ENCODE measurements at places on chromosomes 12 and 14.

DNA sequence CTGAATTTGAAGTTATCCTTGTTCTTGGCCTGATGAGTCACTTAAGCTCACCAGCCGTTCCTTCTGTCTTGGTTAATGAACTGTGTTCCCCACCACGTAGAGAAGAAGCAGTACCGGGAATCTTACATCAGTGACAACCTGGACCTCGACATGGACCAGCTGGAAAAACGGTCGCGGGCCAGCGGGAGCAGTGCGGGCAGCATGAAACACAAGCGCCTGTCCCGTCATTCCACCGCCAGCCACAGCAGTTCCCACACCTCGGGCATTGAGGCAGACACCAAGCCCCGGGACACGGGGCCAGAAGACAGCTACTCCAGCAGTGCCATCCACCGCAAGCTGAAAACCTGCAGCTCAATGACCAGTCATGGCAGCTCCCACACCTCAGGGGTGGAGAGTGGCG, 68.2 kb downstream of the FRMD6 start:
- DNase-seq = no peak

- DNase-seq = no peak
Measured at GRCh38 chr12:25058658-25059058, 109.8 kb upstream of the BCAT1 start.

DNA sequence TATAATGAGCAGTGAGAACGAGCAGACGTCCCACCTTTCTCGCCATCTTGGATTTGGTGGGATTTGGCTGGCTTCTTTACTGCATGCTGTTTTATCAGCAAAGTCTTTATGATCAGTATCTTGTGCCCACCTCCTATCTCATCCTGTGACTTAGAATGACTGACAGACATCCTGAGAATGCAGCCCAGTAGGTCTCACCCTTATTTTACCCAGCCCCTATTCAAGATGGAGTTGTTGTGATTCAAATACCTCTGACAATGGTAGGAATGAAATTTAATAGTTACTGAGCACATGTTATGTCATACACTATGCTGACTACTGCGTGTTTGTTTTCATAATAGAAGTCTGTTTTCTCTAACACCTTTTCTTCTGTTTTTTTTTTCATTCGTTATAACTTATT, 1.9 kb downstream of the TMTC3 start:
- no peak for DNase-seq

GRCh38 chr12:98446682-98447081, 68.7 kb upstream of the TMPO start:
- no peak for DNase-seq

GRCh38 chr12:75457191-75457590, 23.4 kb upstream of the GLIPR1 start:
- no peak for DNase-seq

DNA sequence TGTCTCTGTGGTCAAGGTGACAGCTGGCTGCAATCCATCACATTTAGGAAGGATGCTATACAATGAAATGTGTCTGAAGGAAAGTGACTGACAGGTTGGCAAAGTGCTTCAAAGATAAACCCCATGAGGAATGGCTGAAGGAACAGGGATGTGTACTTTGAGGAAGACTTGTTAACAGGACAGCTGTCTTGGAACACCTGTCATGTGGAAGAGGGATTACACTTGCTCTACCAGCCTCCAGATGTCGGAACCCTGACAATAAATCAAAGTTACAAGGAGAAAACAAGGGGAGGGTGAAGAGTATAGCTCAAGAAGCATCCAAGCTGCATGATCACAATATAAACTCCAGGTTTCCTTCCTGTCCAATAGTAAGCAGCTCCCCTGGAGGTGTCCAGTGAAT, 147.8 kb upstream of the TMCC3 start:
- DNase-seq = no peak

DNA sequence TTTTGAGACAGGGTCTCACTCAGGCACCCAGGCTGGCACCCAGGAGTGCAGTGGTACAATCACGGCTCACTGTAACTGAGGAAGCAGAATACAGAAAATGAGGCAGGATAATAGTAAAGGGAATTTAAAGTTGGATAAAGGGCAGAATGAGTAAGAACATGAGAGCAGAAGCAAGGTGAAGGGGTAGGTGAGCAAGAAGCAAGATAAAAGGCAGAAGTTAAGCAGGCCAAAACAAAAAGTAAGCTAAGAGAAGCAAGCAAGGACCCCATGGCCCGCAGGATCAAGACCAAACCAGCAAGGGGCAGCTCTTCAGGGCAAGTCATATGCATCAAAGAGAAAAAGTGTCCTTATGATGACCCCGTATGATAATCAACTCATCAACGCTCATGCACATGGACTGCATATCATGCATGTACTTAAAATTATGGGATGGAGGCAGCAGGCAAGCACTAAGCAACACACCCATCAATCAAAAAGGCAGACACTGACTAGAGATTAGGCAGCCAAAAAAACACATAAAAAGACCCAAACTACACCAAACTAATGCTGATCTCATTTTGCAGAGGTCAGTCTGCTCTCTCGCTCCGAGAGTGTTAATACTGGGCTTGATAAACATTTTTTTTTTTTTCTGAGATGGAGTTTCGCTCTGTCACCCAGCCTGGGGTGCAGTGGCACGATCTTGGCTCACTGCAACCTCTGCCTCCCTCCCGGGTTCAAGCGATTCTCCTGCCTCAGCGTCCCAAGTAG, 11.6 kb downstream of the TIMELESS start:
- DNase-seq = no peak

GRCh38 chr14:77302926-77303325, 17.8 kb downstream of the POMT2 start:
- DNase-seq = no peak

DNA sequence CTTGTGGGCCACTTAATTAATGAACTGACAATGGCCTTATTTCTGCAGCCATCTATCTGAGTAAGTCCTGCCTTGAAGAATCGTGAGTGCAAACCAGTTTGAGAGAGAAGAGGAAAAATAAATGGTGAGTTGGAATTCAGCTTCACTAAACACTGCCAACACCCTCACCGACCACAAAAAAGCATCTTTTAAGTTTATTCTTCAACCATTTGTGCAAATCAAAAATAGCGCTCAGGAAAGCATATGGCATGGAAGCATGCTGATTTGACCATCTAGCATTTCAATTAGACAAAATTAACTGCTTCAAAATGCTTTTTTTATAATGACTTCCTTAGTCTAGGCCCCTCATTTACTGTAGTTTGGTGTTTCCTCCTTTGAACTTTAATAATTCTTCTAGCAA, 294.0 kb downstream of the PPFIA2 start:
- no peak for DNase-seq

GRCh38 chr12:82027612-82028011, 268.5 kb upstream of the PPFIA2 start:
- no peak for DNase-seq

DNA sequence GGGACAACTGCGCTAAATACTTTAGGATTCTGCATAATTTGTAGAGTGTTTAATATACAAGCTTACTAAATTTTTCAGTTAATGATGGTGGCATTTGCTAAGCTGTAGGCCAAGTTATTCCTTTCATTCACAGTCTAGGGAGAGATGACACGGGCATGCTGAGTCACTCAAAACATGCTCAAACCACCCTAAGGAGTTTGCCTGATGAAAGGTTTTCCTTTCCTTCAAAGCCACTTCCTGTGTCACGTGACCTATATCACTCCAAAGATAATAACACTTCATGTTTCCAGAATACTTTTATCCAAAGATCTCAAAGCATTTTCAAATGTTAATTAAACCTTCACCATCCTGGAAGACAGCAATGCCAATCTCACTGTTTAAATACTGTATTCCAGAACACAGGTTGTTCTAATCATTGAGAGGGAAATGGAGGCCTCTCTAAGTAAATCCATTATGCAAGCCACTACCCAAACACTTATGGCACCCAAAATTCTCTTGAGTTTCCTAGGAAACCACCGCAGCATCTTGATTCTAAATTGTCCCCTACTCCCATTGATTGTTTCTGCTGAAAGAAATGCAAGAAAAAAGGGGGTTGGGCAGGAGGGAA, 207.0 kb upstream of the CDKN3 start:
- no peak for DNase-seq

GRCh38 chr12:96414637-96415036, 14.4 kb upstream of the CDK17 start:
- DNase-seq = no peak

- DNase-seq = no peak
Measured at GRCh38 chr12:95413576-95413975, 60.4 kb upstream of the METAP2 start.

GRCh38 chr14:95260537-95261361, 59.0 kb downstream of the CLMN start:
- DNase-seq = no peak

DNA sequence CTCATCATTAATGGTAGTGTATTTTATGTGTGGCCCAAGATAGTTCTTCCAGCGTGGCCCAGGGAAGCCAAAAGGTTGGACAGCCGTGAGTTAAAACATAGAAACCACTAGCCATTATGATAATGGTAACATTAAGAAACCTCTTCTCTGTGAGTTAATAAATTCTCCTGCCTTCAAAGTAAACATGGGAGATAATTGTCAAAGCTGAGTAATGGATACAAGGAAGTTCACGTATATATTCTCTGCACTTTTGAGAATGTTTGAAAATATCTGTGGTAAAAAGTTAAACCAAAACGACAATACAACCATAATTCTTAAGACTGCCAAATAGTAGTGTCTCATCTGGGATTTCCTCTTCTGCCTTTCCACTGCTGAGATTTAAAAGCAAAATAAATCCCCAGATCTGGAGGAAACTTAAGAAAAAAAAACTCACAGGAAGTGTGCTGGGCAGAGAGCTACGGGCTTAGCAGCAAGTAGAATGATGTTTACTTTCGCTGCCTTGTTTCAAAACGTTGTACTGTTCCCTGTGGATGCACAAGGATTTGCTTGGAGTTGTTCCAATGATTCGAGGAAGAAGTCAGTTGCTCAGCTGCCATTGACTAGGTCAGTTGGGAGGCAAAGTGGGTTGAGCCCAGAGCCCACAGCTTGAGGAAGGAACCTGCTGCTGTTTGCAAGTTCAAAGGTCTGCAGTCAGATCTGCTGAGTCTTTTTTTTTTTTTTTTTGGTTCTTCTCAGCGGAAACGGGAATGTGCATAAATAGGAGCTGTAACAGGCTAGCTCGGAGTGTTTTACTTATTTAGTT, 1.7 kb downstream of the TPCN1 start:
- DNase-seq = no peak

DNA sequence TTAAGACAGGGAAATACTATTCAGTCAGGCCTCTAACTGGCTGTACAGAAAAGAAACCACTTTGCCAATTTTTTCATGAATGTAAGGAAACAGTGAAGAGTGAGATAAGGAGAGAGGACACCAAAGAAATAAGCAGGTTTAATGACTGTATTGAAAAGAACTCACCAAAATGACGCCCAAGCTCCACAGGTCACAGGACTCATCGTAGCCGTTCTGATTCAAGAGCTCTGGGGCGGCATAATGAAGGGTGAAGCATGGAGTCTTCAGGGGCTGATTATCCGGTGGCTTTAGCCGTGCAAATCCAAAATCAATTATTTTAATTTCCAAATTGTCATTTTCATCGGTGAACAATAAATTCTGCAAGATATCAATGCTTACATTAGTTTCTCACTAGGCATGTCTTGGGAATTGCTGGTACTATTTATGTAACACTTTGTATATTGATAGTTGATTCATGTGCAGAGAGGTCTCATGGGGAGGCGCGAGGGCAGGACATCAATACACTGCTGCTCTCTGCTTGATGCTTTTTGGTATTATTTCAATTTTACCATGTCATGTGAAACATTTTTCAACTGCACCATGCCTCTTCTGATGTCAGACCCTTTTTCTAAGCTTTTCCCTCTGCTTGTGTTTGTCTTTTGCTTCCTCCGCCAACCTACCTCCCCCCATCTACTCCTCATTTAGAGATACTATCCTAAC, 74.2 kb upstream of the TTC7B start:
- no peak for DNase-seq

DNA sequence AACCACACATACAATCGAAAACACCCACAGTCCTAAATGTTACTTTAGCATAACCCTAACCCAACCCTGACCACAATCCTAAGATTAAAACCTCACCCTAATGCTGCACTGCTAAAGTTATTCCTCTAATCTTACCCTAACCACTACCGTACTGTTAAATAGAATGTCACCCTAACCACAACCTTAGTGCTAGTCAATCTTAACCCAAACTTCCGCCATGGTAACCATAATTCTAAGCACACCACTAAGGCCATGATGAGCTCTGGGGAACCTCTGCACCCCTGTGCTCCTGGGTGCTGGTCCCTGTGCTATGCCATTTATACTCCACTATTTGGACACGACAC, 38.0 kb downstream of the LTBP2 start:
- DNase-seq = no peak

DNA sequence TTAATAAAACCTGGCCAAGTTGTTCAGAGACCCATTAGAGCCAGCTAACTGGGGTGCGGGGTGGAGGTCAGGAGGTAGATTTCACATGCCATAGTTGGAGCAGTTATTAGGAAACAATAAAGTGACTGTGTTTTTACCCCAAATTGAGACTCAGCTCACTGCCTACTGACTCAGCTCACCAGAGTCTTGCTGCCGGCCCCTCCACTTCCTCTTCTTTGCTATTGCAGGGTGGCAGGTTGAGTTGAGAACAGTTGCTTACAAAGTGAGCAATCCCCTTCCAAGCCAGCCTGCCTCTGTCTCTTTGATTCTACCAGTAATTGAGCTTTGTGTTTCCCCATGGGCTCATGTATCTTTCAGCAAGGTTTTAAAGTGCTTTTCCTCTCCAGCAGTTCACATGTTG, 12.9 kb downstream of the ST8SIA1 start:
- DNase-seq = no peak

DNA sequence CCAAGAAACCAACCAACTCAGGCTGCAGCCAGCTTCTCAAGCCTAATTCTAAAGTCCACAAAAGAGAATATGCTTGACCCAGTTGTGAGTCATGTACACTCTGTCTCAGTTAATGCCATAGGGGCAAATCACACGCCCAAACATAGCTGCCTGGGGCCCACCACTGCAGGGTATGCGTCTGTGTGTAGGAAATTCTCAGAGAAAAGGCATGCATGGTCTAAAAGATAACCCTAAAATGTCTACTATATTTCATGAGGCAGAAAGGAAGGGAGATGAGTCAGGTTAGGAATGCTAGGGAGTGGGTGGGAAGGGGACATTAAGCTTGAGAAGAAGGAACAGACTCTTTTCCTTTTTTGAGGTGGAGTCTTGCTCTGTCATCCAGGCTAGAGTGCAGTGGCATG, 22.3 kb upstream of the SPTLC2 start:
- no peak for DNase-seq

GRCh38 chr12:43669373-43669772, 89.2 kb downstream of the PUS7L start:
- no peak for DNase-seq

GRCh38 chr12:76008428-76008827, 23.1 kb downstream of the PHLDA1 start:
- DNase-seq = no peak

- DNase-seq = no peak
Measured at GRCh38 chr12:15183821-15184220, 37.4 kb downstream of the RERG start.

DNA sequence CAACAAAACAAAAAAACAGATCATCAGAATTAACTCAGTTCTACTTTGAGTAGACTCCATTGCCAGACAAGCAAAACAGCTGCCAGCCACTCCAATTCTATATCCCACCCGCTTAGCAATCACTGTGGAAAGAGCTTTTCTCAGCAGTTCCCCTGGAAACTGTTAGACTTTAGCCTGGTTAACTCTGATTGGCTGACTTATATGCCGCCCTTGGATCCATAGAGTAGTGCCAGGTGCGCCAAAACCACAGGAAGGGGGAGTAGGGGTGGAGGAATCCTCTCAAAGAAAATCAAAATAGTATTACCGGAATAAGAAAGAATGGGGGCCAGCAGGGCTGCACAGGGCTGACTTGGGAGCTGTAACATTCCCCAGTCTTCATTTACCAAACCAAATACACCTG, 5.4 kb upstream of the EML5 start:
- no peak for DNase-seq
